ENCODE measurements at places on chromosomes 6 and 20.

- DNase-seq: no peak
Observed at GRCh38 chr6:82988930-82989351, 76.7 kb downstream of the UBE3D start.

GRCh38 chr6:116388924-116389323, 18.2 kb downstream of the DSE start:
- no peak for DNase-seq

GRCh38 chr20:41028359-41029149, at the start of gene TOP1:
Gene TOP1, plus strand, starts transcription at chr20:41028822. Its CDS starts 246 bp downstream, at chr20:41029068.
- DNase-seq: peak; percentile 99

GRCh38 chr20:42313704-42314103, 695.5 kb upstream of the CHD6 start:
- no peak for DNase-seq

DNA sequence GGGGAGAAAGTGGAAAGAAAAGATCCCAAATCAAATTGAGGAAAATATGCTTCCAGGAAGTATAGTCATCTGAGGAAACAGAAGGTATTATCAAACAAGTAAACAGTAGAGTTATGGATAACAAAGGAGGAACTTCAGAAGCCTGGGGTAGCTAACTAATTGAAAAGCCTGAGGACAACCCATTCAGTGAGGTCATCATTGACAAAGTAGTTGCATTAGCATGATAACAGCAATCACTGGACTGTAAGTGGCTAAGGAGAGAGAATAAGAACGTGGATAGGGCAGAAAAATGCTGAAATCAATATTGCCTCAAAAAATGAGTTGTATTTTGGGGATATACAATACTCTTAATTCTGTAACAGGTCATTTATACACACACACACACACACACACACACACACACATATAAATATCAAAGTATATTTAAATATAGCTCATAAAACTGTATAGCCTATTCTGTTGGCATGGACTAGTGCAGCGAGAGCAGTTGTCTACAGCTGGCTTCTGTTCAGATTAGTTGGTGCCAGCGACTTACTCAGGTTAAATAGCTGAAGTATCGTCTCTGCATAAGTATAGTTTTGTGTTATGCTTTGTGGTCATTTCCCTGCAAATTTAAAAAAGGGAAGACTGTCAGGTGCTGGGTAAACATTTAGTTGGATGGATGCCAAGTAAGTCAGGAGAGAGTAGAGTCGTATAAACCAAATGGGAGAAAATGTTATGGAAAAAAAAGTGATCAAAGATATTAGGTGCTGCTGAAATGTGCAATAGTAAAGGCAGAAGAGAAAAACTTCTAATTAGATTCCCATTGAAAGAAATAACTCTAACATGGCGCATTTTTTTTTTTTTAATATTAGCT, 33.8 kb upstream of the CTAGE9 start:
- DNase-seq: no peak

DNA sequence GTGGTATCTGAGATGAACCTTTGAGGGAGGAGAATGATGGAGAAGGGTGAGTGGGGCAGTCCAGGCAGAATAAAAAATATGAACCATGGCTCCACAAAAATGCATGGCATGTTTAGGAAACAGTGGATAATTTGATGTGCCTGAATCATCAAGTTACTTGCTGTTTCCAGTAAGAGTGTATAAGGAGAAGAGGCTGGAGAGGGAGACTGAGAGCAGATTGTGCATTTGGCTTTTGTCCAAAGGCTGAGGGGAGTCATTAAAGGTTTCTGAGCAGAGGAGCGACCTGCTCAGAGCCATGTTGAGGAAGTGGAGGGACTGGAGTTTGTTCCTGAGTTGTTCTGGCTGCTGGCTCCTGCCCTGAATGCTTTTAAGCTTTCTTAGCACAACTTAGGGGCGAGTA, 6.1 kb downstream of the MMP24 start:
- DNase-seq: peak; percentile 75

- DNase-seq: no peak
Observed at GRCh38 chr6:159095616-159096015, 50.8 kb upstream of the TAGAP start.

GRCh38 chr20:21325296-21325695, 22.2 kb downstream of the XRN2 start:
- DNase-seq: no peak

GRCh38 chr6:84606860-84607259, 157.5 kb downstream of the TBX18 start:
- DNase-seq: no peak

DNA sequence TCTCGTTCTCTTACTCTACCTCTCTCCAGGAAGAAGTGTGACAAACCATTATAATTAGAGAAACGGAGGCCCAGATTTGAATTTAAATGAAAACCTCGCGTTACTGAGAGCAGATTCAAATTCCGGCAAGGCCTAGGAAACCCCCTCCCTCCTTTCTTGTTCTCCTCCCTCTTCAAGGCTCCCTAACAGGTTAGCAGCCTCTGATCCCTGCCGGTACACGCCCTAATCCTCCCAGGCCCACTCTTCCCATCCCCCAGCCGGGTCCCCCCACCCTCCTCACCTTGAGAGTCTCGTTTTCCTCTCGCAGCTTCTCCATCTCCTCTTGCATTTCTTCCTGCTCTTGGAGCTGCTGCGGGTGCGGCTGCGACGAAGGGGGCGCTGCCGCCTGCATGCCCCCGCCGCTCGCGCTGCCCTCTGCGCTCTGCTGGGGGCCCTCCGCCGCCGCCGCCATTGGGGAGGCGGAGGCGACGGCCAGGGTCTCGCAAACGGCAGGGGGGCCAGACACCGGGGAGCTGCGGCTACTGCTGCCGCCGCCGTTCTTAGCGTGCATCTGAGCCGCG, 3.8 kb downstream of the MTCL3 start:
- no peak for DNase-seq

DNA sequence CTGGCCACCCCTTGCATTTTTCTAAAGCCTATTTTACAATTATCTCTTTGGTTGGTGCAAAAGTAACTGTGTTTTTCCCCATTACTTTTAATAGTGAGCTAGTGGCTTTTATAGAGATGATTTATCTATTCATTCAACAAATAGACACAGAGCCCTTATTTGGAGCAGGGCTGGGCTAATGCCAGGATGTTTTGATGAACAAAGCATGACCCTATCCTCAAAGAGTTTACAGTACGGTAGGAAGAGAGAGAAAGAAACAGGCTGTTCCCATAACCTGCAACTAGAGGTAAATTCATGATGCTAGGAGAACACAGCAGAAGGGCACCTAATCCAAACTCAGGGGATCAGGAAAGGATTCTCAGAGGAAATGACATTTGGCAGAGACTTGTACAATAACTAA, 37.3 kb upstream of the UST start:
- no peak for DNase-seq

GRCh38 chr6:149903938-149904611, 6.2 kb upstream of the RAET1E start:
- DNase-seq: no peak

- no peak for DNase-seq
Observed at GRCh38 chr20:199996-200395, 10.5 kb upstream of the DEFB128 start.

DNA sequence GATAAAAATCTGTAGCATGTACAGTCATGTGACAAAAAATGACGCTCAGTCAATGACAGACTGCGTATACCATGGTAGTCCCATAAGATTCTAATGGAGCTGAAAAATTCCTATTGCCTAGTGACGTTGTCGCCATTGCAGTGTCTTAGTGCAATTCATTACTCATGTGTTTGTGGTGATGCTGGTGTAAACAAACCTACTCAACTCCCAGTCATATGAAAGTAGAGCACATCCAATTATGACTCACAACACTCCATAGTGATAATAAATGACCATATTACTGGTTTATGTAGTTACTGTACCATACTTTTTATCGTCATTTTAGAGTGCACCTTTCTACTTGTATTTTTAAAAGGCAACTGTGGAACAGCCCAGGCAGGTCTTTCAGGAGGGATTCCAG, 45.0 kb downstream of the TFAP2A start:
- no peak for DNase-seq

GRCh38 chr6:46419576-46420002, 71.7 kb downstream of the RCAN2 start:
- peak; percentile 31 for DNase-seq

DNA sequence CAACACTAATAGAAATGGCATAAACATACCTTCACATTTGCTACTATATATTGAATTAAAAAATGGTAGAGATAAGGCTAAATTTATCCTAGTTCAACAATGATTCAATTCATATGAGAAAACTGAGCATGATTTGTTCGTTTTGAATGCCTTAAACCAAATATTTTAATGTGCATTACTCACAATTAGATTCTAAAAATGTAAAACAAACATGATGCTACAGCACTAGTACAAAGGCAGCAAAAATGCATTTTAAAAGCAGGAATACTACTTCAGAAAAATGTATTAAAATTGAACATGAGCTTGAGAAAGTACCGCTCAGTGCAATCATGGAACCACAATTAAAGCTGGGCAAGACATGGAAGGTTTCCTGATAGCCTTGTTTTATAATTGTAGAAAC, 195.3 kb downstream of the KCNQ5 start:
- no peak for DNase-seq

GRCh38 chr20:8652396-8652795, 416.5 kb upstream of the PLCB4 start:
- DNase-seq: no peak

- DNase-seq: no peak
Observed at GRCh38 chr6:117169781-117170281, 95.5 kb upstream of the VGLL2 start.

DNA sequence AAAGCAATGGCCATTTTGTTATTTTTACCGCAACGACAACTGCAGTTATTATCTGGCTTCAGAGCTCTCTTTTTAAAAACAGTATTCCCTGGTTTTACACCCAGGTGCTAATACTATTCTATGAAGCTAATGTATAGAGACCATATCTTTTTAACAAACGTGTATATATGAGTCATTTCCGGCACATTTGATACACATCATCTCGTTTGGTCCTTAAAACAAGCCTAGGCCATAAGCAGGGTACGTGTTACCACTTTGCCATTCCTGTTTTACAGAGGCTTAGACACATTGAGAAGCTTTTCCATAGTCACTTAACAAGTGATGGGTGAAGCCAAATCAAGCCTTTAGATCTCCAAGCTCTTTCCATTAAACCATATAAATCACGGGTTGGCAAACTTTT, 5.5 kb downstream of the TRAF3IP2 start:
- DNase-seq: no peak

- no peak for DNase-seq
Observed at GRCh38 chr6:16436550-16436949, 198.2 kb downstream of the GMPR start.

DNA sequence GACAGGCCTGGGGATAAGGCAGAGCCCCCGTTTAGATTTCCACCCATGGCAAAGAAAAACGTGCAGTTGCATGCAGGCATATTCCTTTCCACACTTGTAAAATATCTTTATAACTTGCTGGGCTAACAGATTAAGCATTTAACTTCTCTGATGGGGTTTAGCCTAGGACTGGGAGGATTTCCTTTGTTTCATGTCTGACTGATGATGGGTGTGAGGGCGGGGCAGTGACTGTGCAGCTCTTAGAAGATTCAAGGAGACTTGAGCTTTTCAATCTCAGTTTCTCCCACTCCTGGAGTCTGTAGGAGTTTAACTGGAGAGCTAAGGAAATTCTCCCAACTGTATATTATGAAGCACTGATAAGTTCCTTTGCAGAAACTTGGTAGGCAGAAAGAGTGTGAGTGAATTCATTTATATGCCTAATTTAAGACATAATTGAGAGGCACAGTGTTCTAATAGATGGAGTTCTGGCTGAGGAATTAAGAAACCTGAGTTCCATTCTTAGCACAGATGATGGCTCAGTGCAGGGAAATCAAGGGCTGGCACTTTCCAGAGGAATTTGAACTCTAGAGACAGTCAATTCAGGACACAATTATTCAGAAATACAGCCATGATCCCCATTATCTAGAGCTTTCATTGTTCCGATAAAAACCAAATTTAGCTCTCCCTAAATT, 214.6 kb upstream of the CNR1 start:
- no peak for DNase-seq

DNA sequence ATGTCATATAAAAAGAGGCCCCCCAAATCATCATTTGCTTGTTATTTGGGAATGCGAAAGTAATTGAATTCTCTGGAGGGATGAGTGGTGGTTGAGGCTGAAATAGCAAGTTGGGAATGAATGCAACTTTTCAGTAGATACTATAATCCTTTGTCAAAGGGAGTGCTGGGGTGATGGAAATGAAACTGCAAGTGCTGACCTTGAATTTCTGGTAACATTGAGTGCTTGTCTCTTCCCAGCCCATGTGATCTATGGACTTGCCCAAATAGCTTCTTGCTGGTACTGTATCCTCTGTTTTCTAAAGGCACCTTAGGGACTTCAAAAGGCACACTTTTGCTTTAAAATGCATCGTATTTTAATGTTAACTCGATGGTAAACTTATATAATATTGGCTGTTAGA, 14.8 kb downstream of the PAQR8 start:
- DNase-seq: no peak

- DNase-seq: no peak
Observed at GRCh38 chr6:80939898-80940297, 812.6 kb downstream of the TENT5A start.

All from fibroblast of skin of left biceps (primary cell).